Fibroblast of lung (primary cell): ENCODE measurements at places on chromosomes 16 and 17. TPM values are rescaled to one million over a fixed set of nuclear protein-coding genes. Genes with fewer than 3 reads are reported as not detected.

MKS1 gene
- total RNA-seq = 13.1 and 17.8 TPM in 2 replicates

TM4SF5 gene
- total RNA-seq = not detected in 2 replicates

TRPV3 gene
- 0.77 and 0.99 TPM in 2 replicates for total RNA-seq

RETREG3 gene
- total RNA-seq = 67.0 and 68.6 TPM in 2 replicates

PLA2G10 gene
- not detected in 2 replicates for total RNA-seq

NUDT21 gene
- total RNA-seq = 64.2 and 69.9 TPM in 2 replicates

QRICH2 gene
- total RNA-seq = 4.3 and 4.6 TPM in 2 replicates

MPP2 gene
- total RNA-seq = 1.3 and 2.1 TPM in 2 replicates
